ENCODE measurements at places on chromosomes 13 and 19.

- no peak for DNase-seq
These were observed 18.3 kb downstream of the FBXO27 start for GRCh38 chr19:39014037-39014436.

DNA sequence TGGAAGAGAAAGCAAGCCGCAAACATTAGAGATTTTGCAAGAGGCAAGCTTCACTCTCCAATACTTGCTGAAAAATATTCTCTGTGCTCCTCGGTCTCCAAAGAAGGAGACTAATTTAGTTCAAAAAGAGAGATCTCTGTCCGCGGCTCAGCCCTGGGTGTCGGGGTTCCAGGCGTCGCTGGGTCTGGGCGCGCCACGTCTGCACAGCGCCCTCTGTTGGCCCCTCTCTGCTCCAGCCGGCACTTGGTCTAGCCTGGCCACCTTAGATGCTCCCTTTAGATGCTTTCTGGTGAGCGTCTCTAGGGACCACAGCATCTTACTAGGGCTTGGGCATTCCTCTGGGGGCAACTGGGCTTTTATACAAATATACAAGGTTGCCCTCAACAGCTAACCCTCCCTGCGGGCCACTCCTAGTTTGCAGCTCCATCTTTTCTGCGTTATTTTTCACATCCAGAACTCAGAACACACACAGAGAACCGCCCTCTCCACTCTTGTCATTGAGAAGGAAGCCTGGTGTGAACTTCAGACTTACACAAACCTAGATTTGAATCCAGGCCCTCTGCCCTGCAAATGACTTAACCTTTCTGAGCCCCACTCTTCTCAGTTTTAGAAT is 78.3 kb downstream of the CYSLTR2 start:
- DNase-seq: peak; percentile 45

DNA sequence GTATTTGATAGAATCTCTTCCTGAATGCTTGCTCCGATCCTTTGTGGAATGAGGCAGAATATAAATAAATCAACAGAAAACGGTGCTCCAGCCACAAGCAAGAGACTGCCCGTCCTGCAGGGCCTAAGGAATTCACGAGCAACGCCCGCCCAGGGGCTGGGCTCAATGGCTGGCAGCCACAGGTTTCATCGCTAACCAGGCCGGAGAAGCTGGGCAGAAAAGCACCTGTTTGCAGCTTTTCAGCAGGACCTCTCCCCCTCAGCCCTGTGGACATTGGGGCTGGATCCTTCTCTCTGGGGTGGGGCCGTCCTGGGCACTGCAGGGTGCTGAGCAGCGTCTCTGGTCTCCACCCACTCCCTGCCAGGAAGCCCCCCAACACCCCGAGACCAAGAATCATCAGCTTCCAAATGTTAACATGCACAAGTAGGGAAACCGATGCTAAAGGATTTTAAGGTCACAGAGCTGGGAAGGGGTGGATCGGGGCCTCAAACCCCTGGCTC is 102.5 kb downstream of the GADD45B start:
- DNase-seq: no peak

DNA sequence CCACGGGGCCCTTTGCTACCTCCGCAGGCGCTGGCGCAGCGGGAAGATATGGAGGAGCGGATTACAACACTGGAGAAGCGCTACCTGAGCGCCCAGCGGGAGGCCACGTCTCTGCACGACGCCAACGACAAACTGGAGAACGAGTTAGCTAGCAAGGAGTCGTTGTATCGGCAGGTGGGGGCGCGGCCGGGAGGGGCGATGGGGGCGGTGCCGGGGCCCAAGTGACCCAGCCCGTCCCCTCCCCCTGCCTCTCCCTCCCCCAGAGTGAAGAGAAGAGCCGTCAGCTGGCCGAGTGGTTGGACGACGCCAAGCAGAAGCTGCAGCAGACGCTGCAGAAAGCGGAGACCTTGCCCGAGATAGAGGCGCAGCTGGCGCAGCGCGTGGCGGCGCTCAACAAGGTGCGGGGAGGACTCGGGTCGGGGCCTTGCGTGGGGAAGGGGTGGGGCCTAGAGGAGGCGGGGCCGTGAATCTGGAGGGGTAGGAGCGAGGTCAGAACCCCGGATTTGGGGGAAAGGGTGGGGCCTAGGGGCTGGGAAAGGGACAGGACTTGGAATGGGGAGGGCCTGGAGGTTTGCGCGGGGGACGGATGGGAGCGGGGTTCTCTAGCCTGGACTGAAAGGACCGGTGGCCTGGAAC is 13.7 kb downstream of the PPFIA3 start:
- DNase-seq: no peak

GRCh38 chr19:46731007-46731501 is 14.1 kb upstream of the PRKD2 start:
- DNase-seq: no peak

- no peak for DNase-seq
These were observed 65.4 kb upstream of the ARGLU1 start for GRCh38 chr13:106633321-106633720.

GRCh38 chr13:22214184-22214583 is 543.3 kb downstream of the FGF9 start:
- DNase-seq: no peak

DNA sequence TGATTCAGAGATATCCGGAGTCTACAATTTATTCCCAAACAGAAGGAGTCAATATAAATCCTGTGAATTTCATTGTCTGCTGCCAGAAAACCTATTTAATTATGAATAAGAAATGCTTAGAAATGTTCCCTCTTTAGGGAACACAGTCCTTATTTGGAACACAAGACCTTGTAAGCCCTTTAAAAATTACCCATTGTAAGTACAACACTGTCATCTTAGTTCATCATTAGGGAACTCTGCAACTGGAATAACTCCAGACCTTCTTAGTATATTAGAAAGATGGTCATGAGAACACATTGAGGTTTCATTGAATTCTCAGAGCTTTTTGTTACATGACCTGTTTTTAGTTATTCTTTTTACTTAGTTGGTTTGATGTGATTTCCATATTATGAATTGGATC is 548.5 kb upstream of the KLF12 start:
- no peak for DNase-seq

- DNase-seq: no peak
These were observed 106.9 kb downstream of the KLF12 start for GRCh38 chr13:74027161-74027779.

DNA sequence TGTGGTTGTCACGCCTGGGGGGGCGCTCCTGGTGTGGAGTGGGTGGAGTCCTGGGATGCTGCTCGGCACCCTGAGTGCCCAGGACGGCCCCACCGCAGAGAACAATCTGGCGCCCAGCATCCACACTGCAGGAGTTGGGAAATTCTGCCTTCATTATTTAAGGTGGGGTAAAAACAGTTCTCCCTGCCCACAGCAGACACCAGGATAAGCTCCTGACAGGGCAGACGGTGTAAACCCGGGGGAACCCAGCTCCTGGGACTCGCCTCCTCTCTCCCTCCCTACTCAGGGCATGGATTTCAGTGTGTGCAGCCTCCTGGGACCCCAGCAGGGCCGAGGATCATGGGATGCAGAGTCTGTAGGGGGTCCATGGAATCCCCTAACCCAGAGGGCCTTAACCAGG is 7.7 kb upstream of the WDR18 start:
- DNase-seq: no peak

GRCh38 chr13:37319031-37319443 is 213.6 kb upstream of the CSNK1A1L start:
- DNase-seq: no peak

DNA sequence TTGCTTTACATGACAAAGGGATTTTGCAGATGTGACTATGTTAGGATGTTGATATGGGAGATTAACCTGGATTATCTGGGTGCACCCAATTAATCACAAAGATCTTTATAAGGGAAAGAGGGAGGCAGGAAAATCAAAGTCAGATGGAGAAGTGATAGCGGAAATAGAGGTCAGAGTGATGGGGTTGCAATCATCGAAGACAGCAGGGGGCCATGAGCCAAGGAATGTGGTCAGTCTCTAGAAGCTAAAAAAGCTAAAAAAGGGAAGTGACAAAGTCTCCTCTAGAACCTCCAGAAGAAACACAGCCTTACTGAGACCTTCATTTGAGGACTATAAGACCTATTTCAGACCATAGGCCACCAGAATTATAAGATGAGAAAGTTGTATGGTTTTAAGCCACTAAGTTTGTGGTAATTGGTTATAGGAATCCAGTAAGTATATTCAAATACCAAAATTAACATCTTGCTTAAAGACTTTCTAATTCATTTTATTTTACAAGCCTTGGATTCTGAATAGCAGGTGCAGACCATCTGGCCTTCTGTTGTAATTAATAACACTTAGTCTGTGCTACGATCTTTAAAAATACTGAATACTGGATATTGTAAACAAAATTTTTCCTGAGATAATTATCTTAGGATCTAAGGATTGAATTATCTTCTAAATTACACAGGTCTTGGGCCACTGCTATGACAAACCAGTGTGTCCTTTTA is 493.4 kb upstream of the PCDH20 start:
- no peak for DNase-seq

DNA sequence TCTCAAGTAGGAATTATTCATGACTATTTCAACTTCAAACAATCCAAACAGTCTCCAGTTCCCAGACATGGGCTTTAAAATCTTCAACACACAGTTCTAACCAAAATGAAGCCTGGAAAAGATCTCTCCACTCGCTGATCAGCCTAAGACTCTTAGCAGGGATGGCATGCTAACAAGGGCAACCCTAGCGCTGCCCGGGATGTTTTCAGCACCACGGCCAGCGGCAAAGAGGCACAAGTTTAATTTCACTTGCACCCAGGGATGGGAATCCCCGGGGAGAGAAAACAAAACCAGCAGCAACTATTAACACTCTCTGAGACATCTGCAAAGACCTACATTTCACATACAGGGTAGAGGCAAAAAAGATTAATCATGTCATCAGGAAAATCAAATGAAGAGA is 43.0 kb downstream of the CACNA1A start:
- DNase-seq: no peak

GRCh38 chr13:74251778-74252519 is 117.7 kb upstream of the KLF12 start:
- DNase-seq: no peak

Measured in stimulated activated CD4-positive, alpha-beta T cell treated with anti-CD3 and anti-CD28 coated beads, Interleukin-1b, Interleukin-23, amount 100 ng/mL, for 4 hours (primary cell).